T-helper 9 cell (primary cell): ENCODE measurements at places on chromosomes 13 and 19.

DNA sequence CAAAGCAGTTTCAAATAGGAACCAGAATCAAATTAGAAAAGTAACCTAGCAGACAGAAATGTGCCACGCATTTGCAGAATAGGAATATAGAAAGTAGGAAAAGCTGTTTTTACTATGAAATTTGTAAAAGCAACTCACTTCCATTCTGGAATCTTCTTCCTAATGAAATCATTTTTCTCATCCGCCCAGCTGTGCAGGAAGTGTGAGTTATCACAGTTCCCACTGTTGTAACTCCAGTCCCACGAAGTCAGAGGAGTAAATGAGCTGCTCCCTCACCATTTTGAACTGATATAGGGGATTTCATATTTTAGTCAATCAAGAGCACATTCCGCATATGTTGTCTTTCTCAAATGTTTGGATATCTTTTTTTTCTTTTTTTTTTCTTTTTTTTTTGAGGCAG lies 230.8 kb downstream of the TBC1D4 start:
- DNase-seq, result no peak

GRCh38 chr13:93881411-93881810 lies 598.1 kb downstream of the DCT start:
- no peak for DNase-seq

- no peak for DNase-seq
Measured at GRCh38 chr19:24004166-24004565, 82.8 kb upstream of the ZNF254 start.

DNA sequence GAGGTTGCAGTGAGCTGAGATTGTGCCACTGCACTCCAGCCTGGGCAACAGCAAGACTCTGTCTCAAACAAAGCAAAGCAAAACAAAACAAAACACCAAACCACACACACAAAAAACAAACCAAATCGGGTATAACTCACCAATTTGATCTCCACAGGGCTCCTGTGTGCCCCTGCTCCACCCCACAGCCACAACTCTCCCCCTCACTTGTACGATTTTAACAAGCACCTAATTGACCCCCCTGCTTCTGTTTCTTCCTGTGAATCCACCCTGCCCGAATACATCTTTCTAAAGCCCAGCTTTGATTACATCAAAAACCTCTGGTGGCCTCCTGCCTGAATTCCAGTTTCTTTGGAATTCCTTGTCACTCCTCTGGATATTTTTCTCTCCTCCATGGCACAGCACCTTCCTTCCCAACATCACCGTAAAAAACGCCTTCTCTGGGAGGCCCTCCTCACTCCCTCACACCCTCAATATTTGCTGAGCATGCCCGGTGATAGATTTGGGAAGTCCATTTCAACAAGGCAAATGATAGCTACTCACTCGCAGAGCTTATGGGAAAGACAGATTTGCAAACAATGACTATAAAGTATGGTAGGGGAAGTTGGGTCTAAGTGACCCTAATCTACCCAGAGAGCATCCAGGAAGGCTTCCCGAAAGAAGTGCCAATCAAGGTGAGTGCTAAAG lies 11.6 kb upstream of the RANBP3 start:
- no peak for DNase-seq

GRCh38 chr19:55489711-55490477 lies 1.7 kb downstream of the SSC5D start:
- no peak for DNase-seq

GRCh38 chr13:80830431-80830830 lies 489.5 kb upstream of the SPRY2 start:
- DNase-seq, result no peak

GRCh38 chr19:1943661-1944087 lies 2.7 kb downstream of the CSNK1G2 start:
- DNase-seq, result no peak

DNA sequence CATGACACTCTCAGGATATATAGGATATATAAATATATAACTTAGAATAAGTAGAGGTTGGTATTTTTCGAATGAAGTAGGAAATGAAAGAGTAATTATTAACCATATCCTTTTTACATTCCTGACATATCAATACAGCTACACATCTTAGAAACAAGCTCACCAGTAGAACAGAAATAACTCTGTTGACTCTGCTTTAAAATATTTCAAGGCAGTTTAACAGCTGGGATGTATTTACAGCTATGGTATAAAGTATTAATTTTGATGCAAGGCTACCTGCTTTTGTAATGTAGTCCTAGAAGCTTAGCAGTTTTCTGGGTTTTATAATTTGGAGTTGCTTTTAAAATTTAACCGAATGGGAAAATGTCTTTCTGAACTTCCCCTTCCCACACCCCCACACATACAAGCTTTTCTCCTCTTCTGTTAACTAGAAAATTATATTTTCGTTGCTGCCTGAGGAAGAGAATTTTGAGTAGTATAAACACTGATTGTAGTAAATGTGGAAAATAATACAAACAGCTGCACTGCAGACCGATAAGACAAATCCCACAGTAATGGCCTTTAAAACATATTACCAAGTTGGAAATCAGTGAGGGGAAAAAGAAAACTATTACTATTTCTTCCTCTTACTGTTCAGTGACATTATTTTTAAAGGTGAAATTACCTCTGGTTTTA lies 147.7 kb downstream of the GGACT start:
- no peak for DNase-seq

GRCh38 chr19:58551577-58552471 lies 3.1 kb downstream of the CHMP2A start:
- DNase-seq, result no peak

- DNase-seq, result no peak
Measured at GRCh38 chr19:17527326-17527725, 15.9 kb downstream of the PGLS start.

GRCh38 chr13:109160887-109161669 lies 531.7 kb downstream of the MYO16 start:
- DNase-seq, result no peak

GRCh38 chr13:46621133-46621532 lies 68.2 kb downstream of the LRCH1 start:
- no peak for DNase-seq

GRCh38 chr13:95524264-95524901 lies 28.1 kb upstream of the CLDN10 start:
- DNase-seq, result no peak

GRCh38 chr13:35512271-35512920 lies 35.9 kb upstream of the MAB21L1 start:
- no peak for DNase-seq

DNA sequence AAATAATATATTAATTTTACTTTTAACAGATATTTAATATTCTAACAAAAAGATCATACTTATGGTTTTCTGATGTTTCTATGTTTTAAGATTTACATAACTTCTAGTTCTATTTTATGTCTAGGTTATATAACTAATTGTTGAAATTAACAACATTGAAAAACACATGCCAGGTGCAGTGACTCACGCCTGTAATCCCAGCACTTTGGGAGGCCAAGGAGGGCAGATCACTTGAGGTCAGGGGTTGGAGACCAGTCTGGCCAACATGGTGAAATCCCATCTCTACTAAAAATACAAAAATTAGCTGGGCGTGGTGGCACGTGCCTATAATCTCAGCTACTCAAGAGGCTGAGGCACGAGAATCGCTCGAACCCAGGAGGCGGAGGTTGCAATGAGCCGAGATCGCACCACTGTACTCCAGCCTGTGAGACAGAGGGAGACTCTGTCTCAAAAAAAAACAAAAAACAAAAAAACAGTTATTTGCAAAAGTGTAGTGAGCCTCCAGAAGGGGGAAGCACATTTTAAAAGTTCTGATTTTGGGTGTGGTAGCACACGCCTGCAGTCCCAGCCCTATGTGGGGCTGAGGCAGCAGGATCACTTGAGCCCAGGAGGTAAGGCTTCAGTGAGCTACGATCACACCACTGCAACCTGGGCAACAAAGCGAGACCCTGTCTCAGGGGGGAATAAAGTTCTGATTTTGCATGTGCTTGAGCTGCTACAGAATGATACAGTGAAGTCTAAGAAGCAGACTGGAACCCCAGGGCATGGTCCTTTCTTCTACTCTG lies 18.7 kb downstream of the MIPEP start:
- DNase-seq, result no peak

GRCh38 chr13:113608967-113609533 lies 24.5 kb downstream of the TFDP1 start:
- DNase-seq, result no peak

GRCh38 chr19:39405958-39406655 lies 540 bp upstream of the ZFP36 start:
- peak; percentile 81 for DNase-seq

DNA sequence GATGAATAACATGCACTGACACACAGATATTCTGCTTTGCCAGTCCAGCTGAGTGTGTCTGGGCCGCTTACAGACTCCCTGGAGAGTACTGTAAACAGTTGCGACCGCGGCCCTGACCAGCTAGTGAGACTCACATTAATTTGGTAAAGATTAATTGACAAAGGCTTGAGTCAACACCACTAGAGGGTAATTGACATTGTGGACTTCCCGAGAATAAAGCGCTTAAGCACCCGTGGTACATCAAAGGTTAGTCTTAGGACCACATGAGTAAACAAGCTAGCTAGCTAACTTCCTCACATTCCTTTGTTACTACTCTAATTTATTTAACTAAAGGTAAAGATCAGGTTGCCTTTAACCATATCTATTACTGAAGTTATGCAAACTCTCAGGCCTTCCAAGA lies 624.4 kb upstream of the ARGLU1 start:
- no peak for DNase-seq

GRCh38 chr13:45413826-45414307 lies 4.3 kb downstream of the SLC25A30 start:
- DNase-seq, result no peak

DNA sequence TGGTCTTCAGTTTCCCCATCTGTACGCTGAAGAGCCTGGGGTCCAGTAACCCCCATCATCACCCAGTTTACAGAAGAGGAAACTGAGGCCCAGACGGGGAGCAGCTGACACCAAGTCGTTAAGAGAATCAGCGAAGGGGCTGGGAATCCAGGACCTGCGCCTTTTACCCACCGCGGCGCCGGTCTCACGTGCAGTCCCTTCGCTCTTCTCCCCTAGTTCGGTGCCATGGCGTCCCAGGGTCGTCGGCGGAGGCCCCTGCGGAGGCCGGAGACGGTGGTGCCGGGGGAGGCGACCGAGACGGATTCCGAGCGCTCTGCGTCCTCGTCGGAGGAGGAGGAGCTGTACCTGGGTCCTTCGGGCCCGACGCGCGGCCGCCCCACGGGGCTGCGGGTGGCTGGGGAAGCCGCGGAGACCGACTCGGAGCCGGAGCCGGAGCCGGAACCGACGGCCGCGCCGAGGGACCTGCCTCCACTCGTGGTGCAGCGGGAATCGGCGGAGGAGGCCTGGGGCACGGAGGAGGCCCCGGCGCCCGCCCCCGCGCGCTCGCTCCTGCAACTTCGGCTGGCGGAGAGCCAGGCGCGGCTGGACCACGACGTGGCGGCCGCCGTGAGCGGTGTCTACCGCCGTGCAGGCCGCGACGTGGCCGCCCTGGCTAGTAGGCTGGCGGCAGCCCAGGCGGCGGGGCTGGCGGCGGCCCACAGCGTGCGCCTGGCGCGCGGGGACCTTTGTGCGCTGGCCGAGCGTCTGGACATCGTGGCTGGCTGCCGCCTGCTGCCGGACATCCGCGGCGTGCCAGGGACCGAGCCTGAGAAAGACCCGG lies 698 bp downstream of the BLOC1S3 start:
- peak; percentile 21 for DNase-seq

GRCh38 chr19:45119582-45119981 lies 26.6 kb downstream of the PPP1R37 start:
- no peak for DNase-seq

- no peak for DNase-seq
Measured at GRCh38 chr13:31227063-31227462, 27.3 kb downstream of the B3GLCT start.

GRCh38 chr13:89324582-89324981 lies 1653.4 kb downstream of the SLITRK5 start:
- no peak for DNase-seq

- DNase-seq, result peak; percentile 25
Measured at GRCh38 chr13:21458451-21458812, 671 bp downstream of the ZDHHC20 start.

DNA sequence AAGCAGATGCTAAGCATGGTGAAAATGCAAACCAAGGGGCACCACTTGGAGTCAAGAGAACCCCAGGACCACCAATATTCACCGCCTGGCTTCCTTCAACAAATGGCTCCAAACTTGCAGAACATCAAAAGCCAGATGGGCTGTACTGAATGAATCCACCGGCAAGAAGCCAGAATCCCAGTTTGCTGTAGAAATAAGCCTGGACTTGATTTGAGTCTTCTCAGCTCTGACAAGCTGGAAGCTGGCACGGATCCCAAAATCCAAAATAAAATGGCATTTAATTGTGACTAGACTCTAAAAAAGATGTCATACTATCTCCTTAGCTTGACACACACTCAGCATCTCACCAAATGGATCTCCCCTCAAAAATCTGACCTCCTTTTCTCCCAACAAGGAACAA lies 11.9 kb downstream of the EFNB2 start:
- DNase-seq, result no peak
